Foreskin melanocyte (primary cell): ENCODE measurements at places on chromosomes 12 and 14.

DNA sequence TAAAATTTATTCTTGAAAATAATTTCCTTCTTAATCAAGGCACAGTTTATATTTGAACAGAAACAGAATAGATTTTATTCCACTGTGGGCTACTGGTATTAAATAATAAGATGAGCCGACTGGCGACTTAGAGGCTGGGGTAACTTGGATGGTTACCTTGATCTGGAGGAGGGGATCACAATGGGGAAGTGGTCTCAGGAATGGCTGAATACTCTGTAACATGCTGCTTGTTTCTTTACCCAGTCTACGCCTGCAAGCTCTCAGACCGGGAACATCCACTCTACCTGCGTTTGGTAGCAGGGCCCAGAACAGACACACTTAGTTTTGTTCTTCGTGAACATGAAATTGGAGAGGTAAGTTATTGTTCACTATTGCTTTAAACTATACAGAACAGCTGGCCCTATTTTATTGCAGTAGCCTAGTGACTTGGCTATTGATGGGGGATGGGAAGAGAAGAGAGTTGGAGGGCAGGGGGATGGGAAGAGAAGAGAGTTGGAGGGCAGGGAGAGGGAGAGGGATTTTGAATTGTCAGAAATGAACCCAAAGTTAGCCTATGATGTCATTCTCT lies 67.9 kb downstream of the GNS start:
- DNase-seq, result no peak

DNA sequence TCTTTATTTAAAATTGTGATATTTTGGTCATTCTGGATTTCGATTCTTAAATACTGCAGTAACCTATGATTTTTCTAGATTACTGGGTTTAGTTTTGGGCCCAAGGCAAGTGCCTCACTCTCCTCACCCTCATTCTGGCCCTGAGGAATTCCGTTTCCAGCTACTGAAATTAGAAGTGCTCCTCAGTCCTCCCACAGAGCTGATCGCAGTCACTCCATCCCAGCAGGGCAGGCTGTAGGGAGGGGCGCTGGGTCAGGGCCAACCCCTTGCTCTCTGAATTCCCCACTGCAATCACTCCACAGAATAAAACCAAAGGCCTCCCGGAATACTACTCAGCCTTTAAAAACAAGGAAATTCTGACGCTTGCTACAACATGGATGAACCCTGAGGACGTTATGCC lies 66.5 kb upstream of the DIO3 start:
- DNase-seq, result no peak

DNA sequence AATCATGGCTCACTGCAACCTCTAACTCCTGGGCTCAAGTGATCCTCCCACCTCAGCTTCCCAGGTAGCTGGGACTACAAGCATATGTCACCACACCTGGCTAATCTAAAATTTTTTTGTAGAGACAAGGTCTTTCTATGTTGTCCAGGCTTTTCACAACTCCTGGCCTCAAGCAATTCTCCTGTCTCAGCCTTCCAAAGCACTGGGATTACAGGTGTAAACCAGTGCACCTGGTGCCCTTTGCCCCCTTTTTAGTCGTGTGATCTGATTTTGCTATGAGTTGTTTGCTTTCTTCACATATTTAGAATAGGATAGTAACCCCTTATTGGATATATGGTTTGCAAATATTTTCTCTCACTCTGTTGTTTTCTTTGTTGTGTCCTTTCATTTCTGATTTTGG lies 1.7 kb upstream of the RAD52 start:
- DNase-seq, result no peak

DNA sequence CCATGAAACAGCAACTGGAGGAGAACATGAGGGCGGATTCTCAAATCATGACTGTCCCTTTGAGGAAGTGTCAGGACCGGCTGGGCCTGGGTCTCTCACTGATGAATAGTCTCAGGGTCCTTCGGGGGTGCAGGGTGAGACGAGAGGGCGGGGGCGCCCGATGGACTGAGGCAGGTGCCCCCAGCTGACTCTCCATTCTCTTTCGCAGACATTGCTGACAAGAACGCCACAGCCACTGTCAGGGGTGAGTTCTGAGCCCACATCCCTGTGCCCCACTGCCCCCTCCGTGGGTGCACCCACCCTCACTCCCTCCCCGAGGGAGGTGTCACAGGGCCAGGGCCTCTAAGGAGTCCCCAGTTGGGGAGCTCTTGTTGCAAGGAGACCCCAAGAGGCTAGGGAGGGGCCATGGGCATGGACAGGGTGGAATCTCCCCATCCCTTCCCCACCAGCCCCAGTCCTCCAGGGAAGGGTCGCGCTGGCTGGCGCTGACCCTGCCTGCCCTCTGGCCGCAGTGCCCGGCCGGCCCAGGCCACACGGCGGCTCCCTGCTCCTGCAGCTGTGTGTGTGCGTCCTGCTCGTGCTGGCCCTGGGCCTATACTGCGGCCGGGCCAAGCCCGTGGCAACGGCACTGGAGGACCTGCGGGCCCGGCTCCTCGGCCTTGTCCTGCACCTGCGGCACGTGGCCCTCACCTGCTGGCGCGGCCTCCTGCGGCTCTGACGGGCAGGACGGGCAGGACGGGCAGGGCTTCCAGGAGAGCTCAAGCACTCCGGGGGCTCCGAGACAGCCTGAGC lies 8.7 kb downstream of the C14orf180 start:
- DNase-seq, result no peak

GRCh38 chr12:18754124-18754707 lies 16.3 kb downstream of the CAPZA3 start:
- no peak for DNase-seq

- DNase-seq, result no peak
Observed at GRCh38 chr14:35366056-35366451, 38.5 kb downstream of the NFKBIA start.

DNA sequence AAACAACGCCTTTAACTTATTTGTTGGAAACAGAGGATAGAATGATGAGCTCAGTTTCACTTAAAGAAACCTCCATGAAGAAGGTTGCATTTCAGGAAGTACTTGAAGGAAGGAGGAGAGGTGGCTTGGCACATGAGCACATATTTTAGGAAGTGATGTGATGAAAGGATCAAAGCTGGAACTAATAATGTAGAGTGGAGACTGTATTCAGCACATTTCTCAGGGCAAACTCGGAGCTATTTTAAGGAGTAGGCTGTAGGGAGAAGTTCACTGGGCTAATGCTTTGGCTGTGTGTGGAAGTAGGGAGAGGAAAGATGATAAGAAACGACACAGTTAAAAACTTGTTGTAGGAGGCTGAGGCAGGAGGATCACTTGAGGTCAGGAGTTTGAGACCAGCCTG lies 272.8 kb downstream of the AKAP6 start:
- no peak for DNase-seq

GRCh38 chr12:113710216-113710615 lies 238.5 kb upstream of the LHX5 start:
- DNase-seq, result no peak

GRCh38 chr12:94795520-94795919 lies 145.2 kb upstream of the TMCC3 start:
- DNase-seq, result peak; percentile 45

- peak; percentile 53 for DNase-seq
Observed at GRCh38 chr12:48890657-48891418, 25.2 kb upstream of the RND1 start.

DNA sequence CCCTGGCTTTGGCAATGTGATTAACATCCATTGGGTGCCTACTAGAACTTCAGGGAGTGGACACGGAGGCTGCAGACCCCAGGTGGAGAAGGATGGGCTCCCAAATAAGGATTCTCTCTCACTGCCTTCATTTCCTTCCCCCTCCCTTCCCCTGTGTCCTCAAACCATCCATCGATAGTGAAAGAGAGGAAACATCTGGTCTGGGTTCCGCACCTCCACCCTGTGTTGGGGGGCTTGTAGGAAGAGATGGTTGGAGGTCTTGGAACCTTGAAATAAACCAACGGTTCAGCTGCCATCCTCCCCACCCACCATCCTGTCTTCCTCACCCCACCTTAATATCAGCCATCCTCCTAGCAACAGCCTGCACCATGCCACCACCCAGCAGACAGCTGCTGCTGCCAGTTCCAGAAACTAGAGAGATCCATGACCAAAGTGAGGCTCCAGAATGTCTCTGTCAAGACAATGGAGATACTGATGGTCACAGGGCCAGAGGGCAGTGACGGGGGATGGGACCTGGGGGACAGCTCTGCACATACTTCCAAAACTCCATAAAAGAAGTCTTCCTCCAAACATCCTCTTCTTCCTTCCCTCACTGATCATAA lies 153.1 kb upstream of the CCND2 start:
- no peak for DNase-seq

DNA sequence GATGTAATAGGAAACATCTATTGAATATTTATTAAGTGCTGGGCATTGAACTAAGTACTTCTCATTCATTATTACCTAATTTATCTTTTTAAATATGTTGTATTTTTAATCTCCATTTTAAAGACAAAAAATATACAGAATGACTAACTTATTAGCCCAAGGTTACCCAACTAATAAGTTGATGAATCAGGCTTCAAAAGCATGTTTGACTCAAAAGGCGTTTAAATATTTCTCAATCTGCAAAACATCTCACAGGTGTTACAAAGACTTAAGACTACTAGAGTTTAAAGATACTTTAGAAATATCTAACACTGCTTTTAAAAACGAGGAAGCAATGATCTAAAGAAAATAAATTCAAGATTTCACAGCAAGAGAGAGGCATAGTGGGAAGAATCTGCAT lies 457.4 kb upstream of the DCN start:
- DNase-seq, result no peak

DNA sequence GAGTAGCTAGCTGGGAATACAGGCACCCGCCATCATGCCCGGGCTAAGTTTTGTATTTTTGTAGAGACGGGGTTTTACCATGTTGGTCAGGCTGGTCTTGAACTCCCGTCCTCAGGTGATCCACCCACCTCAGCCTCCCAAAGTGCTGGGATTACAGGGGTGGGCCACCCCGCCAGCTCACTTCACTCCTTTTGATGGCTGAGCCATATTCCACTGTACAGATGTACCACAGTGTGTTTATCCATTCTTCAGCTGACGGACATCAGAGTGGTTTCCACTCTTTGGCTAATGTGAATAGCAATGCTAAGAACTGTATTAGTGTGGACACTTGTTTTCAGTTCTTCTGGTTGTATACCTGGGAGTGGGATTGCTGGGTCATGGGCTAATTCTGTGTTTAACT lies 29.5 kb downstream of the SNRNP35 start:
- no peak for DNase-seq
